ENCODE measurements at places on chromosomes 4 and X.

- no peak for DNase-seq
- no peaks in the 10 kb centered on the region for H3K36me3 ChIP-seq
- H3K27me3 ChIP-seq, result peaks cover 22% of the 10 kb centered on the region
- H3K4me1 ChIP-seq, result no peaks in the 10 kb centered on the region
These were observed 5.3 kb downstream of the PDZD4 start for GRCh38 chrX:153825042-153825441.

- DNase-seq, result no peak
- H3K27ac ChIP-seq, result no peak overlapping the region
- no peaks in the 10 kb centered on the region for H3K4me1 ChIP-seq
- H3K4me3 ChIP-seq, result no peak overlapping the region
These were observed 1601.7 kb upstream of the TENM3 start for GRCh38 chr4:180641495-180641894.

- no peak overlapping the region for H3K27ac ChIP-seq
- no peaks in the 10 kb centered on the region for H3K27me3 ChIP-seq
- DNase-seq, result no peak
- no peak overlapping the region for H3K4me3 ChIP-seq
- H3K4me1 ChIP-seq, result no peaks in the 10 kb centered on the region
These were observed 32.1 kb upstream of the MSN start for GRCh38 chrX:65635378-65635777.

DNA sequence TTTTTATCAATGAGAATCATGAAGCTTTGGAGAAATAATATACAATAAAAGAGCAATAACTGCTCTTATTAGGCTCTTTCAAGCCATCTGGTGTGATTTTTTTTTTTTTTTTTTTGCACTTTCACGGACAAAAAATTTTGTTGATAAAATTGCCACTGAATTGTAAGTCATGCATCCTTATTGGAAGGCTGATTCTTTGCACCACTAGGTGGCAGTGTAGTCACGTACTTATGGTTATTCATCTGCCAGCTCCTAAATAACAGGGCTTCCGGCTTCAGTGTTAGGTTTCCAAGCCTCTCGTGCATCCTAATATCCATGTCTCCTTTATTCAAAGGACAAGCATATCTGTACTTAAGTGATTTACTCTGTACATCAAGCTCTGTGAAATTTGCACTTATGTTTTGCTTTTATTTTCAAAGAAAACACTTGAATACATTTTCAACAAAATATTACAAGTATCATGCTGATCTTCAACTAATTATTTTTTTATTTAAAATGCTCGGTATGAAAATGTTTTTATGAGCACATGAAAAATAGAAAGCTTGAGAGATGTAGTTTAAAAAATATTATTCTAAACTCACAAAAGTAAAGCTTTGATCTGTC, 1578.3 kb upstream of the TENM3 start:
- H3K4me3 ChIP-seq, result no peak overlapping the region
- H3K27ac ChIP-seq, result no peak overlapping the region

- H3K27ac ChIP-seq, result no peak overlapping the region
- DNase-seq, result no peak
- H3K27me3 ChIP-seq, result no peaks in the 10 kb centered on the region
- no peaks in the 10 kb centered on the region for H3K36me3 ChIP-seq
- peaks cover 12% of the 10 kb centered on the region for H3K4me1 ChIP-seq
- H3K4me3 ChIP-seq, result no peak overlapping the region
These were observed 60.4 kb upstream of the ATXN3L start for GRCh38 chrX:13380211-13380610.

GRCh38 chr4:67770422-67770821, 16.2 kb upstream of the GNRHR start:
- no peak for DNase-seq
- H3K36me3 ChIP-seq, result no peaks in the 10 kb centered on the region
- H3K27me3 ChIP-seq, result no peaks in the 10 kb centered on the region
- no peak overlapping the region for H3K4me3 ChIP-seq
- H3K27ac ChIP-seq, result no peak overlapping the region

GRCh38 chrX:67545893-67546495, 2.2 kb downstream of the AR start:
- H3K4me3 ChIP-seq, result peak overlapping the region; percentile 36
- H3K36me3 ChIP-seq, result no peaks in the 10 kb centered on the region
- no peaks in the 10 kb centered on the region for H3K4me1 ChIP-seq
- H3K27ac ChIP-seq, result no peak overlapping the region

DNA sequence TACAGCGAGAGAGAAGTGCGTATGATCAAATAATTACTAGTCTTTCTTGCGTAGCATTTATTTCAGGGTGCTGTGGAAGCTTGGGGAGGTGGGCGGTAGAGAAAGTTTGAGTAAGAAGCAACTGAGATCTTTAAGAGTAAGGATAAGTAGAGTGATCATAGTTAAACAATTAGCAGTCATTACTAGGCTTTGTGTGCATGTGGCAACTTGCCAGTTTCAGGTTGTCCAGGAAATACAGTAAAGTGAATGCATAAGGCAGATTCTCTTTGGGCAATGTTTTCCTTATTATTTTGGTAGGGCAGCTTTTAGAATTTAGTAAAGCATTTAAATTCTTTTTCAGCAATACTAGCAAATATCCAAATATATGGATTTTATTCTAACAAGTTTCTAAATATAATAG, 57.0 kb downstream of the HPGDS start:
- no peak for DNase-seq
- no peak overlapping the region for H3K4me3 ChIP-seq
- no peaks in the 10 kb centered on the region for H3K27me3 ChIP-seq
- H3K27ac ChIP-seq, result no peak overlapping the region
- no peaks in the 10 kb centered on the region for H3K4me1 ChIP-seq

DNA sequence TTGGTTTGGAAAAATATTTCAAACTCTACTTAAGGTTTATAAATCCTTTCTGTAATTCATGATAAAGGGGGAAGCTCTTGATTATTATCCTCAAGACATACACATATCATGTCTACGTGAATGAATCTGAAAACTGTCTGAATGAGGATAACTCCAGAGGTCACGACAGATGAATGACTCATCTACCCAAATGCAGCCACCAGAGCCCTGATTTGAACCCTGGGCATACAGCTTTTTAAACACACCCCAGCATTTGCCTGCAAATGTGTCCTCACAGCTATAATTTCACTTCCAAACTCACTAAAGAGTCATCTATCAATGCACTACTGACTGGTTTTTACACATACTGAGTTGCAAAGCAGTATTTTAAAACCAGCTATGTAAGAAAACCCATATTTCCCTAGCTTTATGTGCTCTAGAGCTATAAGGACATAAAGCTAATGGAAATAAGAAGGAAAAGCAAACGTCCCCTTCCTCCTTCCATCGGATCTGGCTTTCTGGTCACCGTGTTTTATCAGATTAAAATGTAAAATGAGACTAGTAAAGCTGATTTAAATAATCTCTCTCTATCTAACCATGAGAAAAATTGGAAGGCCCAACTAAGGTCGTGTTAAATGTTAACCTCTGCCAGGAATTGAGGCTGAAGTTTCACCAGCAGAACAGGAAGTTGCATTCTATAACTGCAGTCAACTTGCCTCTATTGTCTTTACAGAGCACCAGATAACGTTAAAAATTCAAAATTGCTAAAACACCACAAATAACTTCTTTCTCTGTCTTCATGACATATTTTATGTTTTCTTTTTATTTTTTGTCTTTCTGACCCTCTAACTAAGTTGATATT, 63.1 kb upstream of the SPP1 start:
- peaks cover 9% of the 10 kb centered on the region for H3K4me1 ChIP-seq
- DNase-seq, result no peak
- H3K36me3 ChIP-seq, result no peaks in the 10 kb centered on the region
- no peak overlapping the region for H3K4me3 ChIP-seq
- no peaks in the 10 kb centered on the region for H3K27me3 ChIP-seq
- peak overlapping the region; percentile 42 for H3K27ac ChIP-seq

DNA sequence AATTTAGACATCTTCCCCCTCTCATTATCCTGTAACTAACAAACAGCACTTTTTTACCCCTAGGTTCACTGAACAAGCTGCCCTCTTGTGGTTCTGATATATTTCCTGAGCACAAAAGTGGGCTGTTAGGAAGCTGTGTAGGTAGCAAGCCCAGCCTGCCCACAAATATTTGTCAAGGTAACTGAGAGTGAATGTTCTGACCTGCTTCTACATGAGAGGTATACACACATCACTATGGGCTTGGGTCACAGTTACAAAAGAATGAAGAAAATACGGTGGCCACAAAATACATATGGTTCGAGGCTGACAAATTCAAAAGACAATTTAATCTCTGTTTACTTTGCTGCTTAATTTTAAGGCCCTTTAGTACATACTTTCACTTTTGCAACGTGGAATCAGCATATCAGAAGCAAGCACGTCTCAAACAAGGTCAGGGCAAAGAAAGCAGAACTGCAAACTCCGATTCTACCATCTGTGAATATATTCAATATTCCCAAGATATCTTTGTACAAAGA, 78.7 kb downstream of the RBM47 start:
- DNase-seq, result peak; percentile 59
- no peaks in the 10 kb centered on the region for H3K27me3 ChIP-seq
- H3K36me3 ChIP-seq, result no peaks in the 10 kb centered on the region
- H3K4me1 ChIP-seq, result peaks cover 31% of the 10 kb centered on the region

- DNase-seq, result no peak
- no peak overlapping the region for H3K4me3 ChIP-seq
- H3K27me3 ChIP-seq, result no peaks in the 10 kb centered on the region
- no peaks in the 10 kb centered on the region for H3K4me1 ChIP-seq
- no peak overlapping the region for H3K27ac ChIP-seq
These were observed 79.5 kb upstream of the MBNL3 start for GRCh38 chrX:132568291-132568690.

DNA sequence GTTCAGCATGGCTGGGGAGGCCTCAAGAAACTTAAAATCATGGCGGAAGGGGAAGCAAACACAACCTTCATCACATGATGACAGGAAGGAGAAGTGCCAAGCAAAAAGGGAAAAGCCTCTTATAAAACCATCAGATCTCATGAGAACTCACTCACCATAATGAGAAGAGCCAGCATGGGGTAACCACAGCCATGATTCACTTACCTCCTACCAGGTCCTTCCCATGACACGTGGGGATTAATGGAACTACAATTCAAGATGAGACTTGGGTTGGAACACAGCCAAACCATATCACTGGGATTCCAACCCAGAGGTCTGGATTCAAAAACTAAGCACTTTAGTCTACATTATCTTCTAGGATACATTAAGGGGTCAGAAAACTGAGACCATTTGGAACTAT, 609.6 kb upstream of the SPANXN1 start:
- no peak overlapping the region for H3K27ac ChIP-seq
- DNase-seq, result no peak
- H3K4me1 ChIP-seq, result no peaks in the 10 kb centered on the region
- no peaks in the 10 kb centered on the region for H3K36me3 ChIP-seq
- H3K4me3 ChIP-seq, result no peak overlapping the region
- H3K27me3 ChIP-seq, result no peaks in the 10 kb centered on the region

- H3K36me3 ChIP-seq, result no peaks in the 10 kb centered on the region
- H3K27me3 ChIP-seq, result no peaks in the 10 kb centered on the region
- no peaks in the 10 kb centered on the region for H3K4me1 ChIP-seq
- DNase-seq, result peak; percentile 53
- no peak overlapping the region for H3K27ac ChIP-seq
These were observed 39.8 kb upstream of the ATOH1 start for GRCh38 chr4:93788712-93789111.

- H3K4me3 ChIP-seq, result no peak overlapping the region
- H3K4me1 ChIP-seq, result no peaks in the 10 kb centered on the region
- no peaks in the 10 kb centered on the region for H3K36me3 ChIP-seq
These were observed 88.4 kb upstream of the AFF2 start for GRCh38 chrX:148412006-148412405.

DNA sequence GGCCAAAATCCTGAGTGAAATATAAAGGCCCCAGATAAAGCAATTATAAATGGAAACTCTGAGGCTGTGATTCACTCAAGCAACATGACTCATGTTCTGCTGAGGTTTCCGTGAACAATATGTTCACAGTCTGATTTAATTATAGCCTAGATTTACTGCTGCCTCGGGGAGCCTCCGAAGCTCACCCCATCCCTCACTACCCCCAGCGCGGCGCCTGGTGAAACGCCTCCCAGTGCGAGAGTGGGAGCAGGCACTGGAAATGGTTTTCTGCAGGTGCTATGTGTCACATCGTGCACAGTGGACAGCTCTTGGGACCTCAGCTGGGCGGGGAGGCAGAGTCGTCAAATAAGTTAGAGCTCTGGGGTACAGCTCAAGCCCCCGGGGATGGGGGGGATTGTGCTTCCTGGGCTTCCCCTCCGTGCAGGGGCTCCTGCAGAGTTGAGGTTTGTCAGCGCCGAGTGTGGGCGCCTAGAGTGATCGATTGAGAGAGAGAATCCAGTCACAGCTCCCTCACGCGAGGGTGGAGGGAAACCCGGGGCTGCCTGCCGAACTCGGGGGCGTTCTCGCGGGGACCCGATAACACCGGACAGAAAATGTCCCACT, 110.6 kb downstream of the PHKA2 start:
- no peak for DNase-seq
- no peaks in the 10 kb centered on the region for H3K27me3 ChIP-seq
- H3K36me3 ChIP-seq, result no peaks in the 10 kb centered on the region
- no peak overlapping the region for H3K4me3 ChIP-seq

GRCh38 chrX:38220415-38221390, at the start of gene SRPX:
Gene SRPX, minus strand, starts transcription at chrX:38220871. Its CDS starts 79 bp downstream, at chrX:38220792.
- no peaks in the 10 kb centered on the region for H3K4me1 ChIP-seq
- H3K27ac ChIP-seq, result peak within 1 kb of the TSS; percentile 37
- peak; percentile 29 for DNase-seq
- peak within 1 kb of the TSS; percentile 75 for H3K4me3 ChIP-seq

- no peaks in the 10 kb centered on the region for H3K36me3 ChIP-seq
- no peaks in the 10 kb centered on the region for H3K27me3 ChIP-seq
- H3K27ac ChIP-seq, result no peak overlapping the region
- H3K4me1 ChIP-seq, result no peaks in the 10 kb centered on the region
- DNase-seq, result no peak
These were observed 57.3 kb upstream of the USP51 start for GRCh38 chrX:55546956-55547355.

- no peaks in the 10 kb centered on the region for H3K36me3 ChIP-seq
- peaks cover 13% of the 10 kb centered on the region for H3K4me1 ChIP-seq
- peaks cover 50% of the 10 kb centered on the region for H3K27me3 ChIP-seq
- no peak overlapping the region for H3K4me3 ChIP-seq
These were observed 4.4 kb downstream of the SOD3 start for GRCh38 chr4:24799544-24800324.

DNA sequence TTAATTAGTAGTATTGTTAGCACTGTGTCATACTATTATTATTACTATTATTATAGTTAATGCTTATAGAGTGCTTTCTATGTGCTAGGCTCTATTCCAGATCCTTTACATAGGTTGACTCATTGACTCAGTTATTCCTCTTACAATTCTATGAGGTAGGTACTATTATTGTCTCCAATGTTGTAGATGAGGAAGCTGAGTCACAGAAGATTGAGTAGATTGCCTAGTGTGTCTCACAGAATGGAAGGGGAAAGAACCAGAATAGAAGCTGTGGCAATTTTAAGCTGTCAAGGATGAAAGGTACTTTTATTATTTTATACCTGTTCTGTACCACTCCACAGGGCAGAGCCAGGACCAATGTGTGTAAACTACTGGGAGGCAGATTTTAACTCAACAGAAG, 1.9 kb upstream of the TCEAL1 start:
- H3K27me3 ChIP-seq, result no peaks in the 10 kb centered on the region
- H3K4me3 ChIP-seq, result no peak overlapping the region
- DNase-seq, result no peak
- H3K27ac ChIP-seq, result no peak overlapping the region
- H3K36me3 ChIP-seq, result no peaks in the 10 kb centered on the region
